Natural killer cell (primary cell): ENCODE measurements at places on chromosomes 11 and 22.
A peak's percentile ranks its signal among the peaks of the same experiment; 100 is the strongest.

GRCh38 chr22:17855572-17856290, 81.5 kb upstream of the BID start:
- peaks cover 13% of the 10 kb centered on the region for H3K36me3 ChIP-seq
- H3K27me3 ChIP-seq, result no peaks in the 10 kb centered on the region
- DNase-seq, result no peak
- no peak overlapping the region for H3K27ac ChIP-seq
- H3K4me3 ChIP-seq, result no peak overlapping the region

DNA sequence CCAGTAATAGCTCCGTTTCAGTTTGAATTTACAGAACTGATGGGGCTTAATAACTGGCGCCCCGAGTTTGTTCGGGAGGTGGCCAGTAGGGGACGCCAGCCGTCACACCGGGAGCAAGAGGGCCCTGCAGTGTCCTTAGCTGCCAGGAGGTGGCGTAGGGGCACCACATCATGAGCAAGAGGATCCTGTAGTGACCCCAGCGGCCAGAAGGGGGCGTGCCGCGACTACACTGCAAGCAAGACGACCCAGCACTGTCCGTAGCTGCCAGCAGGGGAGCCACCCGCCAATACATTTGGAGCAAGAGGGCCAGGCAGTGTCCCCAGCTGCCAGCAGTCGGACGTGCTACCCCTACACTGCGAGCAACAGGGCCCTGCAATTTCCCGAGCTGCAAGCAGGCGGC, 663.7 kb upstream of the B3GAT1 start:
- peak; percentile 67 for DNase-seq
- no peaks in the 10 kb centered on the region for H3K27me3 ChIP-seq
- no peaks in the 10 kb centered on the region for H3K4me1 ChIP-seq
- no peaks in the 10 kb centered on the region for H3K36me3 ChIP-seq
- no peak overlapping the region for H3K27ac ChIP-seq
- H3K4me3 ChIP-seq, result no peak overlapping the region

GRCh38 chr11:35007277-35007676, 90.9 kb downstream of the PDHX start:
- H3K4me1 ChIP-seq, result peaks cover 5% of the 10 kb centered on the region
- H3K27me3 ChIP-seq, result no peaks in the 10 kb centered on the region
- H3K36me3 ChIP-seq, result no peaks in the 10 kb centered on the region
- H3K4me3 ChIP-seq, result no peak overlapping the region
- DNase-seq, result no peak

DNA sequence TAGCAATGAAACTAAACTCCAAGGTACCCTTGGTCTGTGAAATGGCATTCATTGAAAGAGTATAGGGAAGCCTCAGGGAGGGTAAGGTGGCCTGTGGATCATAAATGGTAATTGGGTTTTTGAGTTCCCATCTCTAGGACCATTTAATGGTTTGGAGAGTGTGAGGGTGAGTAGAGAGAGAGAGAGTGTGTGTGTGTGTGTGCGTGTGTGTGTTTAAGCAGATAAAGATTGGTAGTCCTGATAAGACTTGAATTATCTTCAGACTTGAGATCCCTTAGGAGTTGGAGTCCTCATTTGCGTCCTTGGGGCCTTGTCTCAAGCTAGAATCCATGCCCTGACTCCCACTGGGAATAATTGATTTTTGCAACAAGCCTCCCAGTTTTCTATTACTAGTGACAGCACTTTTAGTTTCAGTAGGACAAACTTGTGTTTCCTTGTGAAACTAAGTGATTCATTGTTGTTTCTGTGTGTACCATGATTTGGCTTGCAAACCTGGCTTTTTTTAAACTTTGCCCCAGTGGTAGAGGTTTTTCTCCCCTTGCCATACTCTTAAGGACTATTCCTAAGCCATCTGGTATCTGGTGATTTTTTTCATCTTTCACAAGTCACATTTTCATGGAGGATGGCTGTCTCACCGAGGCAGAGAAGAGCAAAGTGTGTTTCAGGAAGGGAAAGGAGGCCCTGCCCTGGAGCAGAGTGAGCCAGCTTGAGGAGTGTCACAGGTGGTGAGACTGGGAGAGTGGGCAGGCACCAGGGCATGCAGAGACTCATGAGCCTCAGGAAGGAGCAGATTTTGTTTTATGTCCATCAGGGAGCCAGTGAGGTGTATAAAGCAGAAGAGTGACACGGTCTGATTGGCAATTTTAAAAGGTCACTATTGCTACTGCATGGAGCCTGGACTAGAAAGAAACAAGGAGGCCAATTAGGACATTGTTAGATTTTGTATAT, 26.7 kb downstream of the ALKBH3 start:
- H3K4me3 ChIP-seq, result no peak overlapping the region
- H3K27me3 ChIP-seq, result no peaks in the 10 kb centered on the region
- no peaks in the 10 kb centered on the region for H3K4me1 ChIP-seq
- H3K27ac ChIP-seq, result no peak overlapping the region
- H3K36me3 ChIP-seq, result peaks cover 61% of the 10 kb centered on the region

DNA sequence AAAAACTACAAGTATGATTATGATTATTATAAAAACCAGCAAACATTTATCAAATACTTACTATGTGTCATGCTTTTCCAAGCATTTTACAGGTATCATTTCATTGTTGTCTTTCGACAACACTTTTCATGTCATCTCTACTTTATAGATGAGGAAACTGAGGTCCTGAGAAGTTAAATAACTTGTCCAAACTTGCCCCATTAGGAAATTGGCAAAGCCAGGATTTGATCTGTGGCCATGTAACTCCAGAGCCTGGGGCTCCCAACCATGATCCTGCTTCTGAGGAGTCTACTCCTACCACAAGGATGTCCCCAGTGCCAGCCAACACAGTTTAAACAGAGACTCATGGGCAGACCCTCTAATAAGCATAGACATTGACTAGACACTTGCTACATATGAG, 15.2 kb downstream of the EHF start:
- no peak overlapping the region for H3K4me3 ChIP-seq
- no peaks in the 10 kb centered on the region for H3K36me3 ChIP-seq
- DNase-seq, result no peak
- H3K27me3 ChIP-seq, result no peaks in the 10 kb centered on the region

GRCh38 chr22:23521441-23522113, 58.5 kb downstream of the IGLL1 start:
- H3K4me3 ChIP-seq, result peak overlapping the region; percentile 26
- H3K36me3 ChIP-seq, result no peaks in the 10 kb centered on the region
- peak; percentile 91 for DNase-seq
- H3K27me3 ChIP-seq, result peaks cover 4% of the 10 kb centered on the region

GRCh38 chr11:35553831-35554230, 28.4 kb upstream of the PAMR1 start:
- no peak overlapping the region for H3K27ac ChIP-seq
- no peaks in the 10 kb centered on the region for H3K36me3 ChIP-seq
- no peak overlapping the region for H3K4me3 ChIP-seq
- no peak for DNase-seq

GRCh38 chr22:19480789-19481188, 1.1 kb downstream of the CDC45 start:
- no peaks in the 10 kb centered on the region for H3K36me3 ChIP-seq
- H3K27ac ChIP-seq, result no peak overlapping the region
- no peaks in the 10 kb centered on the region for H3K27me3 ChIP-seq
- no peak overlapping the region for H3K4me3 ChIP-seq

DNA sequence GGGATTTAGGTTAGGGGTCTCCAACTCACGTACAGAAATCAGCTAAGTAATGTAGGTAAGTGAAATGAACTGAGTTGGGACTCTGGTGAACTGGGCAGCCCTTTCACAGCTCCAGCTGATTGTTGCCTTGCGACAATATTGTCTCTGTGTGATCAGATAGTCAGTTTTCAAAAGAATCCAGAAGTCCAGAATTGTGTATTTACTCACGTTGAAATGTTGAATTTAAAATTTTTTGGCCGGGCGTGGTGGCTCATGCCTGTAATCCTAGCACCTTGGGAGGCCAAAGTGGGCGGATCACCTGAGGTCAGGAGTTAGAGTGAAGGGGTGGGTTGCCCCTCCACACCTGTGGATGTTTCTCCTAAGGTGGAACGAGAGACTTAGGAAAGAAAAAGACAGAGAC, 18.8 kb upstream of the WDR74 start:
- H3K27ac ChIP-seq, result no peak overlapping the region
- no peak for DNase-seq
- H3K4me3 ChIP-seq, result no peak overlapping the region
- H3K27me3 ChIP-seq, result no peaks in the 10 kb centered on the region
- H3K4me1 ChIP-seq, result peaks cover 34% of the 10 kb centered on the region

- no peaks in the 10 kb centered on the region for H3K4me1 ChIP-seq
- no peaks in the 10 kb centered on the region for H3K27me3 ChIP-seq
- no peaks in the 10 kb centered on the region for H3K36me3 ChIP-seq
- no peak overlapping the region for H3K4me3 ChIP-seq
Measured at GRCh38 chr11:92681586-92681985, 287.9 kb upstream of the MTNR1B start.
